NCI-H446 treated with DMSO at 0.1 percent for 48 hours (cell line): ENCODE measurements at places on chromosomes 2 and 18.

- DNase-seq = no peak
Observed at GRCh38 chr2:58614219-58614618, 373.1 kb upstream of the FANCL start.

- DNase-seq = no peak
Observed at GRCh38 chr2:127641846-127642507, 4.0 kb upstream of the GPR17 start.

- DNase-seq = peak; percentile 24
Observed at GRCh38 chr2:119544075-119544938, at the start of gene CFAP221. Gene CFAP221 (plus strand): TSS chr2:119544449. CDS start chr2:119546132, 1,683 bp downstream.

DNA sequence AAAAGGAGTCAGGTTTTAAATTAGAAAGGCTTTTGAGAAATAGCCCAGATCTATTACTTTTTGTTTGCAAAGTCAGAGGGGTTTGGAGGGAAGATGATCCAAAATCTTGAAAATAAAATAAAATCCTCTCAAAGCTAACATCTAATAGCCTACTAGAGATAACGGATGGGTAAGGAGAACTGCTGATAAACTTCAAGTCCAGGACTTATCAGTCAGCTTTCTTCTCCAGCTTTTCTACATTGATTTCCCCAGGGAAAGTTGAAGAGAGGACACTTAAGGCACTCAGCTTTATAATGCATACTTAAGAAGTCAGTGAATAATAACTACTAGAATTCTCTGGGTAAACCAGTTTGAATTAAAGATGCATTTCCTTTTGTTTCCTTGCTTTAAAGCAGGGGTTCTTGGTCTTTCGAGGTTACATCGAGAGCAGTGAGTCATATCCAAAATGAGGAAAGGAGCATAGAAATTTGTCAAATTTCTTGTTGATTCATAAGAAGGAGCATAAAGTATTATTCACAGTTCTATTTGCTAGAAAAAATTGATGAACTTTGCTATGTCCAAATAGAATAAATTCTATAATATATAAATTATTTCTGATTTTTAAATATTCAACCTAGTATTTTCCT is 43.2 kb upstream of the ITPRID2 start:
- DNase-seq = no peak

DNA sequence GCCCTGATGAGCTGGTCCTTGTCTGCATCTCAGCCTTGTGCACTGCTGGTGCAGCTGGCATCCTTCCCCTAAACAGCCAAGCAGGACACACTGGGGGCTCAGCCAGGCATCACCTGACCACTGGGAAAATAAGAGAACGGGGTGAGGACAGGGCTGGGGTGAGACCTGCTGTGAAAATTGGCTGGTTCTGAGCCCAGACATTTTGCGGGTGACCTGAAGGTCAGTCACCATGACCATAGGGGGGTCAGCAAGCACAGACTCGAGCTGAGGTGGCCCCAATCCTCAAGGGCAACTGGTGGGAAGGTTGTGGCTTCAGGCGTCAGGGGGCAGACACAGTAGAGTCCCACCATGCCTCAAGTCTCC is 144.9 kb upstream of the TWIST2 start:
- DNase-seq = no peak

GRCh38 chr2:218881744-218882460 is 1.2 kb downstream of the WNT10A start:
- DNase-seq = peak; percentile 30

GRCh38 chr2:43676322-43677050 is at the start of gene C1GALT1C1L:
Gene C1GALT1C1L (minus strand): TSS chr2:43676429. CDS start chr2:43676322, 107 bp downstream.
- DNase-seq = no peak

GRCh38 chr2:16774091-16774490 is 108.5 kb upstream of the CYRIA start:
- no peak for DNase-seq
